GM12892 (cell line): ENCODE measurements at places on chromosomes 3 and 15.

- DNase-seq = no peak
These were observed 685 bp upstream of the FOXB1 start for GRCh38 chr15:60003243-60004008.

DNA sequence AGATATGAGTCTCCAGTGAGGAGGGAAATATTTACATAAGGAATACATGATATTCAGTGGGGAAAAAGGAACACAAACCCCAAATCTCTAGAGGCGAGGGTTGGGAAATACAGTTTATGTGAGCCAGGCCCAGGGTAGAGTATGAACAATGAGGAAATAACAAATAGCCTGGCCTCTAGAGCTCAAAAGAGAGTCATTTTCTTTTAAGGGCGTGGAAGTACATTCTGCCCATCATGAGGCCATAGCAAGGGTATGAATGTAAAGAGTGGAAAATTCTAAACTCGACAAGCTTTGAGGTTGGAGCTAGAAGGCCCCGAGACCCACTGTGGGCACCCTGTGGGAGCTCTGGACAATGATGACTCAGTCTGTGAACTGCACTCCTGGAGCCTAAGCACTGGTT, 27.8 kb upstream of the IGF2BP2 start:
- no peak for DNase-seq

DNA sequence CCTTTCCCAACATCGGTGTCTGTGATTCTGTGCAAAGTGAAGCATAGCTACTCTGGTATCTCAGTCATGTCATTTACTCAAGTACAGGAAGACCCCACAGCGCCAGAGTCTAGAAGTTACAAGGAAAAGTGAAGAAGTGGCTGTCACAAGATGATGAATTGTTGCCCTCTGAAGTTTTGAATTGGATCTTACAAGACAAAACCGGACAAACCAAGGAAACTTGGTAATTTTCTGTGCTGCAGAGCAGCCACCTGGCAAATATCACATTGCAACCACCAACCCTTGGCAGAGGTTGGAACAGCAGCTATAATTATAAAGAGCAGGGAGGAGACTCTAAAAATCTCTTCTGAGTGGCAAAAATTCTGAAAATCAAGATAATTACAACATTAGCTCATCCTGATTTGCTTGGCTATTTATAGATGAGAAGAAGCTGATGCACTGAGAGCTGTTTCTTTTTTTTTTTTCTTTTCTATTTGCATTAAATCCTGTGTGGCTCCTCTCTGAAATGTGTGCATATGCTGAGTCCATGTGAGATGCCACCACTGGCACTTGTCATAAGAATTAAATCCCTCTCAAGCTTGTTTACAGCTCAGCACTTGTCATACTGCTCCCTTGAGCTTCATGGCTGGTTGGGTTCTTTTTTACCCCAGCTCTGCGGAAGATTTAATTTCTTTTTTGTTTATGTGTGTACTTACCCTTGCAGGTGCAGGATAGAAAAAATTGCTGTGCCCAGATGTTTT, 68.0 kb upstream of the MNS1 start:
- no peak for DNase-seq

DNA sequence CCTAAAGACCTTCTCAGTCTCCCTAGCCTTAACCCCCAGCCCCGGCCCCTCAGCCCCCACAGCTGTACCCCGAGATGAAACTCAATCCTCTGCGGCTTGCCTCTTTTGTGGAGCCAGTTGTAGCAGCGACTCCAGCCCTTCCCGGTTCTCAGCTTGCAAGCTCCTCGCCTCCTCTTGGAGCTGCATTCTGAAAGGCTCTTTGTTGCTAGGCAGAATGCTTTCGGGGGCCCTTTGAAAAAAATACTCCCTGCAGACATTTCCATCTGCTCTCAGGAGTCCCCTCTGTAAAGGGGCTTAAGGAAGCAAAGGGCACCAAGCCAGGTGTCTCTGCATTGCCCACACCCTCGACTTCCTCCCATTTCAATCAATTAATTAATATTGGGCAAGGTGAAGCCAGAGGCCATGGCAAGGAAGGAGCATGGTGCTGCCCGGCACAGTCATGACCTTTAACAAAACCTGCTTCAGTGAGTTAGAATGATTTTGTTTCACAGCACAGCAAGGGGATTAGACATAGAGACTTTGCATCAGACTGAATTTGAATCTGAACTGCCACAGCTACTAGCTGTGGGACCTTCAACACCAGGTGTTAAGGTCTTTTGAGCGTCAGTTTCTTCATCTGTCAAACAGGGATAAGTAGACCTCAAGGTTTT, 65.5 kb downstream of the SRGAP3 start:
- DNase-seq = no peak

DNA sequence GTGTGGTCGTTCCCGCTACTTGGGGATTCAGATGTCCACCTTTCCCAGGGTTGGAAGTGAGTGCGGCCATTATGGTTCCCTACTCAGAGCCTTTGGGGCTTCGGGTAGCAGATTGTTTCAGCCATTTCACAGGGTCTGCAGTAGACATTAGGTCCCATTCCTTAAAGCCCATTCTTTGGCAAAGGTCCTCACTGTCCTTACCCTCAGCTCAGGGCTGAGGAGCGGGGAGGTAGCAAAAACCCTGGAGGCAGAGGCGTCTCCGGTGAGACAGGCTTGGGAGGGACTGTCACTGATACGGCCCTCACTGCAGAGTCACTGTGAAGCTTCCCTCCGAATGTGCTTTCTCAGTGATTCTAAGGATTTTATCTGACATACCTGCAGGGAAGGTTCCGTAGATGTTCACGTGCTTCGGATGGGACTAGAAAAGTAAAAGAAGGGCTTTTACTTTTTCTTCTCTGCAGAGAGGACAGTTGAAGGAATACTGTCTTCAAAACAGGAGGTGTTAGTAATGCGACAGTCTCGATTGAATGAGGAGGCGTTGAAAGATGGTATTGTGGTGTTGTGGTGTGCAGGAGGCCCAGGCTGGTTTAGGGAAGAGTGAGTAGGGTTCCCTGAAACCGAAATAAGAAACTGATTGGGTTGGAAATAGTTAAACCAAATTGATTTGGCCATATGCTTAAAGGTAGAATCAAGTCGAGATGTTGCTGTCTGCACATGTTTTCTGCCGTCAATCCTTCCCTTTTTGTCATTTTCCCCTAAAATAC, 630 bp downstream of the ATP6V1A start:
- no peak for DNase-seq

DNA sequence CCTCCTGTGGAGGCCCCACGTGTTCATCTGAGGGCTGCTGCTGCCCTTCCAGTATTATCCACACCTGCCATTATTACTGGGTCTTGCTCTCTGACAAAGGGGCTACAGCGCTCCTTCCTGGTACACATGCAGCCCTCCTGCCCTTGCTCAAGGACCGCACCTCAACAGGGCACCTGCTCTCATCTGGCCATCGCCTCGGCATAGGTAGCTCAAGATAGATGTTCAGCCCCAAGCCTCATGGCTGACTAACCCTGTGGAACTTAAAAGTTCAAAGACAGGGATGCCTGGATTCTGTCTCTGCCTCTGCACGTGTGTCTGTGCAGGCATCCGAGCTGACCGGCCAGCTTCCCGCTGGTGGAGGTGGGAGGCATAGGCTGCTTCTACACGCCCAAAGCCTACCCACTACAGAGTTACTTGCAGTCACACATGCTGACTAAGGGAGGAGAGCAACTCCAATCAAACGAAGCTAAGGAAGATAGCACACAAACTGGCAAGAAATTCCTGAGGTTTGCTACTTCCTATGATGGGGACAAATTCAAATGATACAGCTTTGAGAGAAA, 152.5 kb upstream of the ATP10A start:
- no peak for DNase-seq

- DNase-seq = no peak
These were observed 129.3 kb downstream of the EEFSEC start for GRCh38 chr3:128282380-128283196.

- DNase-seq = no peak
These were observed 401.7 kb upstream of the CDIN1 start for GRCh38 chr15:36177590-36178302.

- no peak for DNase-seq
These were observed 11.7 kb downstream of the BAHD1 start for GRCh38 chr15:40452296-40453090.

DNA sequence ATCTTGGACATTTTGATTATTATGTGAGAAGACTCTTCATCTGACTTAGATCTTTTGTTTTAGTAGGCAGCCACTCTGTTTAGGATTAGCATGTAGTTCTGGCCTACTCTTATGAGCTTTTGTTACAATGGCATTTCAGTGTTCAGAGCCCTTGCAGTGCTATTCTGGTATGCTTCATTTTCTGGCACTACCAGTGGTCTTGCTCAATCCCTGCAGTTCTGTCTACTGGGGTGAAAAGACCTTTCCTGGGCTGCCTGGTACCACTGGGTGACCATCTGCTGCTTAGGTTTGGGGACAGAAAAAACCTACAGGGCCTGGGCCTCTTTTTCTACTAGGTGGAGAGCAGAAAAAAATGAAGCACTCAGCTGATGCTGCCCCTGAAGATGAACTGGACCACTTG, 42.5 kb downstream of the IL16 start:
- DNase-seq = no peak

GRCh38 chr3:53800041-53800906, 45.9 kb downstream of the CHDH start:
- no peak for DNase-seq

GRCh38 chr3:50260942-50261441, 8.0 kb upstream of the SEMA3B start:
- no peak for DNase-seq

GRCh38 chr15:76368122-76368621, 31.6 kb downstream of the ISL2 start:
- no peak for DNase-seq

DNA sequence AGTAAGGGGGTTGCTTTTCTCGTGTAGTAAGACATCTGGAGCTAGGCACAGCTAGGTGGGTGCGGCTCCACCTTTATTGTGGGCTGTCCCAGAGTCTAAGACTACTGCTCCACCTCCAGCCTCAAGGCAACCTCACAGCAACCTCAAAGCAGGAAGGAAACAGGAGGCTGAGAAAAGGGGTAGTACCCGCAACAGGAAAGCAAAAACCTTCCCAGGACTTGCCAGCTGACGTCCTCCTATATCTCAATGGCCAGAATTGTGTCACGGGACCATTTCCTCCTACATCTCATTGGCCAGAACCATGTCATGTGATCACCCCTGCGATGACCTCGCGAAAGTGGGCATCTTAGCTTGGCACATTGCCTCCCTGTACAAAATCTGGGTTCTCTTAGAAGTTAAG, 4.3 kb upstream of the GPR160 start:
- DNase-seq = no peak

DNA sequence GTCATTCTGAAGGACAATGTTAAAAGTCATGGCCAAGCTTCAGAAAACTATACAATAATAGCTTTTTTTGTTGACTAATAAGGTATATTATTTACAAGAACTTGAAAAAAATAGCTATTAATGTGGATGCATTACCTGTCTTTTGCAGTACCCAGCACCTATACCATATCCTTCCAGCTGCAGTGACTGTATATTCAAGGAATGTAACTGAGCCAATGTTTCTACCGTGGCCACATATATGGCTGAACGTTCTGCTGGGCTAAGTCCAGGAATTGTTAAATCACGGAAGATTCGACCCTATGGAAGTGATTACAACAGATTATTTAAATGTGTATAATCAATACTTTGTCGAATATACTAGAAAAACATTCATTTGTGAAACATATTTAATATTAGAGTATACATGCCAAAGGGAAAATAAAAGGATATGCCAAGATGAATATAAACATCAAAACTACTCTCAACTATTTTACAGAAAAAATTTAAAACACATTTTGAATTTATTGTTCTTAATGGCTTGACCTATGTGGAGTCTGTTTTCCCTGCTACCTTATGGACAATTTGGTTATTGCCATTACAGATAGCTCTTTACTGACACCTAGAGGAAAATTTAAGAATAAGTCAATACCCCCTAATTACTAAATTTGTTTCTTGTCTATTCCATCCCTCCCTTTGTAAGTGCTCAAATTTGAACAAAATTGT, 17.6 kb downstream of the ACAD11 start:
- DNase-seq = no peak

- DNase-seq = no peak
These were observed 50.6 kb downstream of the MGLL start for GRCh38 chr3:127771746-127772145.

DNA sequence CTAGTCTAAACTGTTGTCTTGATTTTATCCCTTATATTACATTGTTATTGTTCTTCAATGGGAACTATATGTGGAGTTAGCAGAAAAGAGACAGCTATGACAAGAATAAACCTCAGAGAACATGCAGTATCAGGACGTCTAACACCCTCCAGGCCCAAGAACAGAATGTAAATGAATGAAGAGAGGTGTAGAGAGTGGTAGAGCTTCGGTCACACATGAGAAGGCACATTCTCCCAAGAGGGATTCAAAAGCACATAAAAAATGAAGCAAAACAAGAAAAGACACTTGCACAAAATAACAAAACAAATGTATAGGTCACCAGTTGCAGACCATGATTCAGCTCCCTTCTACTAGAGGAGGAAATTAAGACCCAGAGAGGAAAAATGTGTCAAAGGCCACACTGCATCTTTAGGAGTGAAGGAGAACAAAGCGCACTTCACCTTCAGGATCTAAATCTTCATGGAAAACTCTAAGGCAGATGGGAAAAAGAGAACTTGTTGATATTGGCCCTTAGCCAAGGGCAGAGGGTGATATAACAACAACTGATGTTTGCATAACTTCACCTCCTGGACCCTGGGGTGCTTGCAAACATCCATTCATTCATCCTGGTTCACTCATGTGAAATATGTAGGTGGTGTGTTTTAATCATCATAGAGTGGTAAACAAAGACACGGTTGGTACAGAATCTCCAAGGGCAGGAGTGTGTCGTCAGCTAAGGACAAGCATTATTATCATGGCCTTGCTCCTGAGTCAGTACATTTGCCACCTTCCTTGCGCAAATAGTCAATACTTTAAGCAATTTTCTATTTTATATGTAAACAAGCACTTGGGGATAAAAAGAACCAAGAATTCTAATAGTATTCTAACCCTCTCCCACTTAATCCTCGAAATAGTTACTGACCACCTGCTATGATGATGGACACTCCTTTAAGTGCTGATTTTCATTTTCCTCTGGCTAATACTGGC, 8.8 kb downstream of the NEK10 start:
- no peak for DNase-seq

DNA sequence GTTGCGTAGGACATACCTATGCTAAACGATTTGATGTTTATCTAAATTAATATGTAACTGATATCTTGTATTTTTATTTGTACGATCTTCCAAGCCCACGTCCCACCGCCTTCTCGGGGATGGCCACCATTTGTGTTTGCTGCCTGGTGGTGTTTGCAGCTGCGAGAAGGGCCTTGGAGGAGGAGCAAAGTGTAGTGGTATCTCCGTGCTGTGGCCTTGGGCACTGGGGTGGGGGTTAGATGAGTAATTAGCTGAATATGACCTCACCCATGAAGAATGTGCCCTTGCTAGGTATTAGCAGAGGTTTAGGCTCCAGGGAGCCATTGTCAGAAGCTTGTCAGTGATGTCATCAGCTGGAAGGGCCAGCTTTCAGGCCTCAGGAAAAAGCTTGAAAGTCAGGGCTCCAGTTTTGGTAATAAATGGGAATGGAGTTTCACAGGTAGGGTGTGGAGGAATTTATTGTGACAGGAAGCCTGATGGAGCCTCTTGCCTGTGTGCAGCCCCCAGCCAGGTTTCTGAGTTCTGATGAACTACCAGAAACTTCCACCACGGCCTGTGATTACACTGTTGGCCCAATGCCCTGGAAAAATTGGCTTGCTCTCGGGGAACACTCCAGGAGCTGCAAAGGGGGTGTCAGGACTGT, 41.0 kb downstream of the FLNB start:
- no peak for DNase-seq
